Nephron progenitor cell (in vitro differentiated cells): ENCODE measurements at places on chromosomes 13 and 19.

- DNase-seq: no peak
These were observed 23.6 kb downstream of the TUBA3C start for GRCh38 chr13:19158006-19158405.

DNA sequence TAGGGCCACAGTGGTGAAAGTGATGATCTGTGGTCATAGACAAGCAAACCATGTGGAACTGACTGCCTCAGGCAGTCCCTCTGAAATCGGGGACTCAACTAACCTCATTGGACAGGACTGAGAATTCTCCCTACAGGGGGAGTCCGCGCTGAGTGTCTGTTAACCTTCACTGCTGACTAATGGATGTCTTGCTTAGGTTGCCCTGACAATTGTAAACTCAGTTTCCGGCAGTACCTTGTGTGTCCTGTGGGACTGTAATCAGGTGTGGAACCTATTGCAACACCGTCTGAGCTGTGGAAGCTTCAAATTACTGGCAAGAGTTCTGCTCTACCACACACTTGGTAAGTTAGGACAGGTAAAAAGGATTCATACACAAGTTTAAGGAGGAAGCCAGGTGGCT lies 21.8 kb downstream of the ZNF77 start:
- DNase-seq: no peak

DNA sequence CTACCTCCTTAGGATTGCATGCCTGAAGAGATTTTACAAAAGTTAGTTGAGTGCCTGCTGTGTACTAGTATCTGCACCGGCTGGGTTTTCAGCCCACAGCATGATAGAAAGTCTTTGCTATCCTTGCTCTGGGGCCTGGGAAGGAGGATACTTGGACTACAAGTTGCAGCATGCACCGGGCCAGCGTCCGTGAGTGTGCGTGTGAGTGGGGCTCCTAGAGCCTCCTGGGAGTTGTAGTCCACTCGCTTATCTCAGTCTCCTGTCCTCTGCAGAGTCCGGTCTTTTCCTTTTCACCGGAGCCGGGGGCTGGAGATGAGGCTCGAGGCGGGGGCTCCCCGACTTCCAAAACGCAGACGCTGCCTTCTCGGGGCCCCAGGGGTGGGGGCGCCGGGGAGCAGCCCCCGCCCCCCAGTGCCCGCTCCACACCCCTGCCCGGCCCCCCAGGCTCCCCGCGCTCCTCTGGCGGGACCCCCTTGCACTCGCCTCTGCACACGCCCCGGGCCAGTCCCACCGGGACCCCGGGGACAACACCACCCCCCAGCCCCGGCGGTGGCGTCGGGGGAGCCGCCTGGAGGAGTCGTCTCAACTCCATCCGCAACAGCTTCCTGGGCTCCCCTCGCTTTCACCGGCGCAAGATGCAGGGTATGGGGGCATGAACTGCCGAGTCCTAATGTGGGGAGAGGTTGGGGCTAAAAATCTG lies 20.6 kb downstream of the BRSK1 start:
- peak; percentile 62 for DNase-seq

- DNase-seq: no peak
These were observed 84.2 kb upstream of the RNF113B start for GRCh38 chr13:98261165-98261702.

DNA sequence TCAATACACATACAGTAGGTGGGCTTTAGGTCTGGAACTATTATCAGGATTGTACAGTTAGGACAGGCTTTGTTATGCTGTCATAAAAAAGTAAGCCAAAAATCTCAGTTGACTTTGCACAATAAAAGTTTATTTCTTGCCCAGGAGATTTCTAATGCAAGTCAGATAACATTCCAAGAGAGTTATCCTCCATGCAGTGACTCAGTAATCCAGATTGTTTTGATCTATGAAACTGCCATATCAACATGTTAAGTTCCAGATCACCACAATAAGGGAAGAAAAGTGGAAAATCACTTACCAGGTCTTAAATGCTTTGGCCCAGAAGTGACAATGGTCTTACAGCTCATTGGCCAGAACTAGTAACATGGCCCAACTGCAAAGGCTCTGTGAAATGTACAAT lies 636.2 kb upstream of the KLF12 start:
- no peak for DNase-seq

- DNase-seq: no peak
These were observed 667 bp upstream of the ZNF790 start for GRCh38 chr19:36838784-36839324.

DNA sequence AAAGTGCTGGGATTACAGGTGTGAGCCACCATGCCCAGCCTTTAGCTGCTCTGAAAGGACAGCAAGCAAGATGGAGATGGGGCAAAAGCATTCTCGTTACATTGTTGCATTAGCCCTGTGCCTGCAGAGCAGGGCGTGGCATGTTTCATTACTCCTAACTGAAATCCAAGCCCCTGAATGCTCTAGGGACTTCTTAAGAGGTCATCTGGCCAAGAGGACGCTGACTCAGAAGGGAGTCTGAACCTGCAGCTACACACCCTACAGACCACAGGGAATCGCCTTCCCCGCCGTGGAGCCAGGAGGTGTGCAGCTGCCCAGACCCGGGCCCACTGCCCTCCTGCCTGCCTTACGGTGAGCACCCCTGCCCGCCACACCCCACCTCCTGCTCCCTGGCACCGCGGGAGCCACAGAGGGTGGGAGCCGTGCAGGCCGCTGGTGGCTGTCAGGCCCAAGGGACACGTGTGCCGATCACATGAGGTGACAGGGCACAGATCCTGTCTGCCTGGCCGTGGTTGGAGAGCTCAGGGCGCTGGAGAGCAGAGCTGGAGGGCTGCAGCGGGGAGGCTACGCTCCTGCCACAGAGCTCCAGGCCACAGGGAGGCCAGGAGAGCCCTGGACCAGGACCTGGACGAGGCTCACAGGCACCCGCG lies 27.2 kb downstream of the ADPRHL1 start:
- DNase-seq: no peak

DNA sequence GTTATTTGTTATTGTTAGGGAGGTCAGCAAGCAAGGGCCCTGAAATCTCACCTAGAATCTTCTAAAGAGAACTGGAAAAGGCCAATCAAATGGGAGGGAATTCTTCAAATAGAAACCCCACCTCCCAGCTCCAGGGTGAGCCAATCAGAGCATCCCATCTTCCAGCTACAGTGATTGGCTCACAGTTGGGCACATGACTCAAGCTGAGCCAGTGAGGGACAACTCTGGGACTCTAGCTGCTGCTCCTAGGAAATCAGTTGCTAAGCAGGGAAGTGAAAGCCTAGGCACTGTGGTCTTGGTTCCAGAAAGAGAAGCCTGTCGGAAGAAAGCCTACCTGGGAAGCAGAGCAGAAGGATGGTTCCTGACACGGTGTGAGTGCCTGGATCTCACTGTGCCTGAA lies 13.4 kb downstream of the TM6SF2 start:
- DNase-seq: no peak

DNA sequence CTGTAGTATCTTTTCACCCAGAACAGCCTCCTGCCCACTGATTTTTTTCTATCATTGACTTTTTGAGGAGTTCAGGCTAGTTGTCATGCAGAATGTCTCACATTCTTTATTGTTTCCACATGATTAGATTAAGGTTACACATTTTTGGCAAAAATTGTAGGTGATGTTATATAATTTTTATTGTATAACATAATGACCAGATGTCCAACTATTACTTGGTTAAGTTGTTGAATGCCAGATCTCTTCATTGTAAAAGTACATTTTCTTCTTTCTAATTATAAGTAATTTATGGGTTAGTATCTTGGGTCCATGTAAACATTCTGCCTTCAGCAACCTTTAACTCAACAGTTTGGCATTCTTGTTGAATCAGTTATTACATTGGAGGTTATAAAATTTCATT lies 138.4 kb downstream of the POSTN start:
- DNase-seq: no peak

DNA sequence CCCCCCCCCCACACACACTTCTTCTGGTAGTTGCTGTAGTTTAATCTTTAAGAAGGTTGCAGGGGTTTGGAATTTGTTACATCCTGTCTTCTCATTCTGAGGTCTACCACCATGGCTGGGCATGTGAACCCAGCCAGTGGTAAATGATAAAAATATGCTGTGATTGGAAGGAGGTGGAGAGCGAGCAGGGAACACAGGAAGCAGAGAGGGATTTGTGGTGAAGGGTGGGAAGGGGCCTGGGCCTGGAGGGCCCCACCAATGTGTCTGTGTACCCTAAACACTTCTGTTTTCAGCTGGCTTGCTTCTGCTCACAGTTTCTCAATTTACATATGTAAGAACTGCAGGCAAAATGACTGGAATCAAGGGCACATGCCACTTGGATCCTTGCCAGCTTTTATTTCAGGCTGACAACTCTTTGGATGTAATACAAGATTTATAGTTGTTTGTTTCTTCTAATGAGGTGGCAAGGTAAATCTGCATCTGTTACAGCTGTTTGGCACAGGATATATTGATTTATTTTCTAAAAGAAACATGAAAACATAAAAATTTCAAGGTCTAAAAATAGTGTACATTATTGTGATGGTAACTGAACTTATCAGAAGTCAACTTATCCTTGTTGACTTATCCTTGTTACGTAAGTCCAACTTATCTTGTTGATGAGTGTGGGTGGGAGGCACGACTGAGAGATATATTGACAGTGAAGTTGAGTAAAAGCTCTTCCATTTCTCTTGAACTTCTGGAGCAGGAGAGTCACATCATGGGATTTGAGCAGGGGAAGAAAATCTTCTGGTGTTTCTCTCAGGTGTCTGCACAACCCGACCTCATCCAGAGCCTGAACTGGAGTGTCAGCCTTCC lies 313.2 kb downstream of the SHISA2 start:
- DNase-seq: no peak

DNA sequence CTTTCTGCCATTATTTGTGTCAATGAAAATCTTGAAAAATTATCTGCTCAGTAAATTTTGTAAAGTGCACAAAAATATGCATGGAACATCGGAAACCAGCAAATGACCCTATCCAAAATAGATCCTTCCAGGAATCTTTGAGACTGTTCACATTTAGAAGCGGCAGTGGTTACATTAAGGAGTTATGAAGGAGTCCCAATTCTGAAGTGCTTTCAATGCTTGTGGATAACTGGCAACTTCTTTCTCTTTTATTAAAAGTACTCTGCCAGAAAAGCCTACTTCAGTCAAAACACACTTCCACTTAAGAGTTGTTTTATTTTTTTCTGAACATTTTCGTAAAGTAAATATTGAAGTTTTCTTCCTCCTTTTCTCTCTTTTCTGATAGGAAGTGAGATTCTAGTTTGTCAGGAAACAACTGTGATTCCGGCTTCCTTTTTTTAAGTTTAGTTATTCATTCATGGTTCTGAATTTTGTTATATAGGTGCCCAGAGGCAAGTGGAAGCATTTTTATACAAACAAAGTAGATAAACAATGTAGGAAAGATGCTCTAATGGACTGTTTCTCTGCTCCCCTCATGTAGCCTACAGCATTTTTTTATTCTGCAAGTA lies 83.5 kb downstream of the PCDH9 start:
- DNase-seq: no peak

DNA sequence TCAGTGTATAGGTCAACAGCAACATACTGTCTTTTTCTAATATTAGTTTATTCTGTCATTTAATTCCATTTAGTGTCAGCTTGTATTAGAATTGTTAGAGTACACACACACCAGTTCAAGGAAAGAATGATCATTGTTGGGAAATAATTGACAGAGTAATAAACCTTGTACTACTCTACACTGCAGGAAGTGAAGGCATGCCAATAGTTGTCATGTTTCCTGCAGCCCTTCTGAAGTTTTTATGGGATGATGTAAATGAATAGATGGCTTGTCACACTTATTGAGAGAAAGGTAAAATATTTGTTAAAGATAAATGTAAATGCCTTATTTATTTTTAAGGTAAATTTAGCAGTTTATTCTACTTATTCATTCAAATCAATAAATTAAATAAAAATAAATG lies 306.9 kb upstream of the KLHL1 start:
- DNase-seq: no peak

DNA sequence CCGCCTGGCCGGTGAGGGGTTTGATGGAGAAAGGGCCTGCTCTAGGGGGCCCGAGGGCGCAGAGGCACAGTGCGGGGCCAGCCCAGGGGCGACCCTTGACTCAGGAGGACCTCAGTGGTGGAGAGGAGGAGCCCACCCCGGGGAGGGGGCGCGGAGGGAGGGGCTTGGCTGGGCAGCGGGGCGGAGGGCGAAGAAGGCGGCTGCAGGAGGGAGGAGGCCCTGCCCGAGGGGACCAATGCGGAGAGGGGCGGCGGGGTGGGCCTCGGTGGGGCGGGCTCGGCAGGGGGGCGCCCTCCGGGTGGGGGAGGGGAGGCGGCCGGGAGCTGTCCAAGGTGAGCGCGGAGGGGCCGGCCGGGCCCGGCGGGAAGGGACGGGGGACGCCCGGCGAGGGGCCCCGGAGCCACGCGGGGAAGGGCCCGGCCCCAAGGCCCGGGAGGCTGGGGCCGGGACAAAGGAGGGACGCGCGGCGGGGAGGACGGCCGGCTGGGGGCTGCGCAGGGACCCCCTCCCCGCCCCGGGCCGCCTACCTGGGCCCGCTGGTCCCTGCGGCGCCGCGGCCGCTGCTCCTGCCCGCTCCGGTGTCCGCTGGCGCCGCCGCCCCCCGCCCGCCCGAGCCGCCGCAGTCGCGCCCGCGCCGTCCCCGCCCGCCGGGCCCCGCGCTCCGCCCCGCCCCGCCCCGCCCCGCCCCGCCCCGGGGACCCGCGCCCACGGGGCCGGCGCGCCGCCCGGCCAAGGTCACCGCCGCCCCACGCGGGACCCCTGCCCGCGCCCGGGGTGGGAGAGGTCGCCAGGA lies at the start of gene DIRAS1:
Gene DIRAS1, minus strand, starts transcription at position 596 of the 793 bp plus-strand sequence. CDS start 3,566 bp downstream, outside the sequence.
- DNase-seq: peak; percentile 65

DNA sequence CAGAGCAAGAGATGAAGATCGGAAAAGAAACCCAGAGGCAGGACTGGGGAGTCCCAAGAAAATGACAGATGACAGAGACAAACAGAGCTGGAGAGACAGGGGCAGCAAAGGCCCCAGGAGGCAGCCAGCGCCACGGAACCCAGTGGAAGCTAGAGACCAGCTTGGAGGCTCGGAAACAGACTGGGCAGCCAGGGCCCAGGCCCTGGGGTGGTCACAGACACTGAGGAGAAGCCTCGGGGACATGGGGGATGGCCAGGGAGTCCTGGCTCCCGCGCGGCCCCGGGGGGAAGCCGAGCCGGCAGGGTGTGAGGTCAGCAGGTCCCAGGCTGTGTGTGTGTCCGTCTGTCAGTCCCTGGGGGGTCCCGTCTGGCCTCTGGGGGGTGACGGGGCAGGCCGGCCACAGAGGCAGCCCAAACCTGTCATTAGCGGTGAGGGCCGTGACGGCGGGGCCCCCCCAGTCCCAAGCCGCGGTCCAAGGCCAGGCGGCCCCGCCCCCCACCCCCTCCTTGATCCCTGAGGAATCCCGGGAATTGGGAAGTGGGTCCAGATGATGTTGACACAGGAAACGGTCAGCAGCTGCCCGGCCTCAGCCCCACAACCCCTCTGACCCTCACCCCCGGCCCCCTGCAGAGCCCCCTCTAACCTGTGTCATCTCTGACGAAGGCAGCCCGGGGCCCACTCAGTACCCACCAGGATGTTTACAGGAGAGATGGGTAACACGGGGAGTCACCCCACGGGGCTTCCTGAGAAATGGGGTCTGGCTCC lies 2.5 kb upstream of the TMEM190 start:
- DNase-seq: peak; percentile 32

GRCh38 chr13:49669735-49670309 lies 21.5 kb downstream of the EBPL start:
- DNase-seq: peak; percentile 49

GRCh38 chr13:101473458-101473857 lies 21.0 kb downstream of the ITGBL1 start:
- no peak for DNase-seq

- DNase-seq: no peak
These were observed 183.8 kb downstream of the KATNAL1 start for GRCh38 chr13:30123575-30123974.

GRCh38 chr19:5028229-5028886 lies 59.4 kb downstream of the KDM4B start:
- DNase-seq: no peak

GRCh38 chr19:45870798-45871197 lies 6.7 kb downstream of the FOXA3 start:
- no peak for DNase-seq
